ENCODE measurements at places on chromosomes 3 and 15. TPM values are rescaled to one million over a fixed set of nuclear protein-coding genes. Genes with fewer than 3 reads are reported as not detected.

The SEMA5B gene
- total RNA-seq: 10.1 TPM

The STAB1 gene
- total RNA-seq: 256 TPM

The POLQ gene
- total RNA-seq: 0.09 TPM

The CPN2 gene
- not detected for total RNA-seq

The NR2E3 gene
- total RNA-seq: not detected

The TERC gene
- total RNA-seq: 6.3 TPM

The GOLGA6B gene
- not detected for total RNA-seq

The HYAL1 gene
- total RNA-seq: 19.4 TPM

The KNG1 gene
- not detected for total RNA-seq

The ARPP21 gene
- total RNA-seq: 0.62 TPM

The ALPK3 gene
- total RNA-seq: 7.2 TPM

The MELTF gene
- 5.3 TPM for total RNA-seq

The IMPG2 gene
- 0.22 TPM for total RNA-seq

The ACOX2 gene
- 31.0 TPM for total RNA-seq

The HSPBAP1 gene
- 15.9 TPM for total RNA-seq

The RPL39L gene
- total RNA-seq: 4.7 TPM

The TFG gene
- total RNA-seq: 74.6 TPM

The FBXO40 gene
- total RNA-seq: not detected

The FBXW12 gene
- 0.27 TPM for total RNA-seq

The MAGEL2 gene
- 0.45 TPM for total RNA-seq
